ENCODE measurements at places on chromosomes 1 and 21.
A peak's percentile ranks its signal among the peaks of the same experiment; 100 is the strongest.

GRCh38 chr1:53552981-53553733, 94.0 kb downstream of the DMRTB1 start:
- DNase-seq = no peak

GRCh38 chr1:32746130-32746529, 43.6 kb upstream of the SYNC start:
- DNase-seq = no peak

GRCh38 chr1:202691816-202692215, 18.4 kb downstream of the SYT2 start:
- DNase-seq = no peak

DNA sequence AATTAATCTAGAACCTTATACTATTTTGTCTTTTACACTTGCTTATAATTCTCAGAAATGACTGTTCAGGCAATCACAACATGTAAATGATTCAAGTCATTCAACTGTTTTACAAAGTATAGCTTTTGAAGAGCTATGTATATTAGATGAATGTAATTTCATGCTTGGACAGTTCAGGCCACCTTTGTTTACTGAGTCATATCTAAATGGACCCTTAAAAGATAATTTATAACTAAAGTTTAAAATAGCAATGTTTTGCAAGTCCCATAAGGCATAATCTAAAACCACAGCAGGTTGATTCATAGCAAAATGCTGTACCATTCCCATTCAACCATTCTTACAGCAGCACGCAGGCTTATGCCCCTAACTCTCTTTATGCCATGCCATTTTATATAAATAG, 64.8 kb downstream of the PIK3R3 start:
- DNase-seq = no peak

DNA sequence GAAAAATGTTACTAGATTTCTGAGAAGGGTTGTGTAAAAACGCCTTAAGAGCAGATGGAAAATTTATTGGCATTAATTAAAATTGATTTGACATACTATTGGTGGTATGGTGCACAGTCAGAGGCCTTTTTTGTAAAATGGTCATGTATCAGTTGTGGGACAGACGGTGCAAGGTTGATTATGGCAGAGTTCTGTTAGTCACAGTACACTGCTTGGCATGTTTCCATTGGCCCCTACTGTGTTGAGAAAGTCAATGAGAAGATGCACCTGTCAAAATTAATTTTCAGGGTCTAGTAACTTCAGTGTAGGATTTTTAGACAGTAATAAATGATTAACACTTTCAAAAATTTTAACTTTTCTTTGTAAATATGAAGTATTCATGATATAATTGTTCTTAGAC, 4.4 kb downstream of the B3GALT2 start:
- no peak for DNase-seq

- DNase-seq = no peak
Measured at GRCh38 chr1:162970021-162970420, 99.1 kb upstream of the RGS4 start.

DNA sequence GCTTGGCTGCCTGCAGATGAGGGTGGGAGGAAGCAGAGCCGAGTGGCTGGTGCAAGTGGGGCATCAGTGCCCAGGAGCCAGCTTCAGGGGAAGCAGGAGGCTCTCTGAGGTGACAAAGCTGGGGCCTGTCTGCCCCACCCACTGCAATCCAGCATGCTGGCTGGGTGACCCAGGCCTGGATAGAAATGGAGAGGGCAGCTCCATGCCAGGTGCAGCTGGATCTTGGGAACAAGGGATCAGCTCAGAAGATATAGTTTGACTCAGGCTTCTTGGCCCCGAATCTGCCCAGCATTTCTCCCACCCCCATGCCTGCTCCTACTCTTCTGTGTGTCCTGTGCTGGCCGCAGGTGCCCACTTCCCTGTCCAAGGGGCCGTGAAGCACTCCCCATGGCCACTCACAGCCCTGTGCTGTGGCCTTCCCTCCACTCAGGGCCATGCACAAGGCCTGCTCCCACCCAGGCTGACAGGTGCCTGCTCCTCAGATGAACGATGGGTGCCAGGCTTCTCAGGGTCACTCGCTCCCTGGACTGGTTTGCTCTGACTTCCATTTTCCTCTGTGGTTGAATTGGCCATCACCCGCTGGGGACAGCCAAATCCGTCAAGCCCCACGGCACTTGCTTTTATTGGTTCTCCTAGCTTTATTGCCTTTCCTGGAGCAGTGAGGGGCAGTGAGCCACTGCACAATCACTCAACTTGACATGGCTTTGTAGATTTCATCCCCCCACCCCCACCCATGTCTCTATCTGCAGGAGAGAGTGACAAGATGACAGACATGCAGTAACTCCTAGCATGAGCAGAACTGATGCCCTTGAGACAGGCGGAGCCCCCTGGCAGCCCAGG, 174.8 kb upstream of the VAMP3 start:
- DNase-seq = no peak

GRCh38 chr1:22483121-22483520, 31.5 kb downstream of the ZBTB40 start:
- DNase-seq = no peak

DNA sequence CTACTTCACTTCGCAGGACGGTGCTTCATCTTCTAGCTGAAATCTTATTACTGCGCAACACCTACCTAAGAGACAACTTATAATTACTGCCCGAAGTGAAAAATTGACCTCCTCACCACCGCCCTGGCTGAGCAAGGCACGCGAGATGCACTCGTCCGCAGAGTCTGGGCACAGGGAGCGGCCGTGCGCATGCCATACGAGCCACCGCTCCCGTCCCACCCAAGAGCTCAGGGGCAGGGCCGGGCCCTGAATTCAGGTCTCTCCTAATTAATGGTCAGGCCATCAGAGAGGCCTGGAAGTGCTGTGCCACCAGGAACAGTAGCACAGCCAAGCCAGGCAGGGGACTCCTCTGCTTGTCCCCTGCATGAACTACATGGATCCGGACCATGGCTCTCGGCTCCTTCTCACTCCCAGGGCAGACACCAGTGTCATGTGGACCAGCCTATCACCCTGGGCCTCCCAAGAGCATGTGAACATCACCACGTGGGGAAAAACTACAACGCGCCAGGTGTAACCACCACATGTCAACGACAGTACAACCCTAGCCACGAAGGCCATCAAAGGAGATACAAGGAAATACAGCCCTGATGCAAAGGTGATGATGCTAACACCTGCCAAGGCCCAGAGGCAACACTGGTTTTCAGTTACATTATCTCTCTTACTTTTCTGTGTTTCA, 11.5 kb downstream of the RIPK4 start:
- DNase-seq = no peak

- DNase-seq = no peak
Measured at GRCh38 chr1:15107058-15107687, 46.4 kb upstream of the TMEM51 start.

GRCh38 chr21:35268261-35268660, 219.2 kb upstream of the RUNX1 start:
- DNase-seq = no peak

- no peak for DNase-seq
Measured at GRCh38 chr1:219687779-219688178, 74.9 kb upstream of the ZC3H11B start.

GRCh38 chr21:41302976-41303375, 13.6 kb upstream of the FAM3B start:
- no peak for DNase-seq

GRCh38 chr1:101262060-101262459, 25.2 kb downstream of the S1PR1 start:
- DNase-seq = peak; percentile 37

DNA sequence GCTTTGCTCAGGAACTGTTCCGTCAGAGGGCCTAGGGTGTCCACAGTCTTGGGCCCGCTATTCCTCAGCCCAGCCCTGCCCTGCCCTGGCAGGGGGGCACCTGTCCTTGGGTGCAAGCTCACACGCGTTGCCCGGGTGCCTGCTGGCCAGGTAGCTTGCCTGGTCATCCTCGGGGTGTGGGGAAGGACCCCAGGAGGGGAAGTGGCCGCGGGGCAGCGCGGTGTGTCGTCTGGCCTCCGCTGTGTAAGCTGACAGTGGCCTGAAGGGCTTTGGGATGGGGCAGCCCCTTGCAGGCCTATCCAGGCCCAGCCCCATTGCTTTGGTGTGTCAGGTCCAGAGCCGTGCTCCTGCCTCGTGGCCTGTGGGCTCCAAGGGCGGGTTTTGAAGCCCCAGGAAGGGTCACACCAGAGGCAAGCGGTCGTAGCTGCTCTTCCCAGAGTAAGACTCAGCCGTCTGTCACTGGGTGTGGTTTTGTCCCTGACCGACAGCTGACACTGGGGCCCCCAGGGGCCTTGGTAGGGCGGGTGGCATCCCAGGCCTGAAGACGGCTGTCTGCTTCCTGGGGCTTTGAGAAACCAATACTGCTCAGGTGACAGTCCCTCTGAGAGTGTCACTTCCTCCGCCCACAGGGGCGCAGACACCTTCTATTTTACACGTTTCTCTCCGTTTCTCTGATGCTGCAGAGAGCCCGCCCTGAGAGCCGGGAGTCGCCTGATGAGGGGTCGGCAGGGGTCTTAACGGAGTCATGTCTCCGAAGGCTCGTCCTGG, 72.1 kb downstream of the SKI start:
- peak; percentile 89 for DNase-seq

GRCh38 chr1:224831501-224831900, 98.0 kb upstream of the DNAH14 start:
- DNase-seq = no peak

DNA sequence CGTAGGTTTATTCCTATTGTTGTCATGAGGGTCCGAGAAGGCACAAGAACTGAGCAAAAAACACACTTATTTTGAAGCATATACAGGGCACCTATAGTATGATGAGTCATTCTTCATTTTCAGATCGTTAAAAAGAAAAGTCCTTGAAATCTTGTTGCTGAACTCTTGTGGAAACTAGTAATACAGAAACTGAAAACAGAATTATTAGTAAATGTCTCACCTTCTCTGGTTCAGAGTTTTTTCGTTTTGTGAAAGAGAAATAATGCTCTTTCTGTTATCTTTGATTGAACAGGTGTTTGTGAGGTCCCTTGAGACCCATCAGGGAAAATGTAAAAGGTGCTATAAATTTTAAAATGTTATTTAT, 102.0 kb upstream of the COA6 start:
- no peak for DNase-seq

GRCh38 chr1:111737216-111738132, 1.7 kb downstream of the INKA2 start:
- DNase-seq = no peak
